SHP77 (cell line): ENCODE measurements at places on chromosomes 2 and 18.
A peak's percentile ranks its signal among the peaks of the same experiment; 100 is the strongest.

- no peak for DNase-seq
Observed at GRCh38 chr2:83115606-83116005, 1343.5 kb downstream of the SUCLG1 start.

DNA sequence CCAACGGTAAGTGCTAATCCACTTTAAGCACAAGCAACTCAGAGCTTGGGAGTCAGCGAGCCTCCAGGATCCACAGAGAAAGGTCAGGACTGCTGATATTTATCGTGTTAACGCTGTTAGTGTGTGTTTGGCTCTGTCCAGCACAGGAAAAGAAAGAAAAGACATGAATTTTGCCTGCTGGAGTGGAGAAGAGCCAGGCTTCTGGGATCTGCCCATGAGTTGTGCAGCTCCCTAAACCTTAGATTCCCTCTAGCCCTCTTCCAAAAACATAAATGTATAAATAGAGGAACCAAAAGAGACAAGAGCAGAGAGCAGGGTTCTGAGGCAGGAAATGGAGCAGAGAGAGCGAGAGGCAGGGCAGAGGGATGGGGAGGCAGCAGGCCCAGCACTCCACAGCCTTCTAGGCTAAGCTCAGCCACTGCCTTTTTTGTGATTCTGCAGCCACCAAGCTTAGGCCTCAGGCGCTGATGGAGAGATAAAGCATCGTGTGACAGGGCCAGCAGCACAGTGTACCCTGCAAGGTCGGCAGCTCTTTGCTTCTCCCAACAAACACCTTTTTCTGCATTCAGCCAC, 14.5 kb upstream of the MAT2A start:
- DNase-seq = no peak

DNA sequence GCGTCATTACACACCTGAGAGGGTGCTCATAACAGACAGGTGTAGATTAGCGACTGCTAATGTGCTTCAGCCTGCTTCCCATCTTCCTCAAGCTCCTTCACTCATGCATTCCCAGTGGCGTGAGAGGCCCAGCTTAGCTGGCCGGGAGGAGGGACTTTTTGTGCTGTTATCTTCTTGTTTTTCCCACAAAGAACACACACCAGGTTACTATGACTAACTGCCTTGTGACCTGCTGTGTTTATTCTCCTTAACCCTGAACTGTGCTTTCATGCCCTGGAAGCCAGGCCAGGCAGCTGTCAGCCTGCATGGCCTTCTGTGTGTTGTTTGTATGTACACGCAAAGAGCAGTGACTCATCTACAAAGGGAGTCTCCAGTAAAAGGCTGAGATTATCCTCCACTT, 143.8 kb downstream of the PIEZO2 start:
- peak; percentile 33 for DNase-seq

DNA sequence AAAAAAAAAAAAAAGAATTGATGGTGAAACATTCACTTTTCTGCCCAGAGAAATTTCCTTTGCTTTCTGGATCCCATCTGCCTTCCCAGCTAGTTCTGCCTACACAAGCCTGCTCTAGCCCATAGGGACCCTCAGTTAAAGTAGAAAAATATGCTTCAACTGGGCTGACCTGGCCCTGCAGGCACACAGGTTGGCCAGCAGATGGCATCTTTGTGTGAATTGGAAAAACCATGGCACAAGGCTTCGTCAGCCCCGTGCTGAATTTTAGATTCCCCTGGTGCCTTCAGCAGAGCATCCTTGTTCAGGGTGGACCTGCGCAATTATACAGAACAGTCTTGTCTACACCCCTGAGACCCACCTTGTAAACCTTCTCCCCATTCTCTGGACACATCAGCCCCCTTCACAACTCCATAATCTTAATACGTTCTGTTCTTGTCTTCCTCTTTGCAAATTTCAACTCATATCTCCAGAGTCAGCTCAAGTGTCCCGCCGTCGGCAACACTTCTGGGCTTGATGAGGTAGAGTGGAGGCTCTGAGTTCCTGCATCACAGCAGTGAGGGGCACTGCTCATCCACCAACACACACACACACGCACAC, 114.5 kb downstream of the INSIG2 start:
- peak; percentile 57 for DNase-seq

GRCh38 chr2:85083092-85083491, 50.1 kb upstream of the TCF7L1 start:
- no peak for DNase-seq

DNA sequence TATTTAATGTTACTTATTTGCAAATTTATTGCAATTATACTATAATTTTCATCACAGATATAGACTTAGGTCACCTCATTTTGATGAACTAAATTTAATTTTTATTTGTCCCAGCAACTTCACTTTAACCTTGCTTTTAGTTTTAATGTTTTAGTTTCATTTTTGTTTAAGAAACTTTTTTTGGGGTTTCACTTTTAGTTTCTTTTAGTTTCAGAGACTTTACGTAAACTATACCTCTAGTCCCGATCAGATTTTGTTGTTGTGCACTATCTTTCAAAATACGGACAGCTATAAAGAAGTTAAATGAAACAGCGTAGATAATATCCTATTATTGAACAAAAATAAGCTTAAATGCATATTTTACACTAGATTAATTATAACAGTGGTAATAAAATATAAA, 460.5 kb downstream of the ERBB4 start:
- DNase-seq = no peak

DNA sequence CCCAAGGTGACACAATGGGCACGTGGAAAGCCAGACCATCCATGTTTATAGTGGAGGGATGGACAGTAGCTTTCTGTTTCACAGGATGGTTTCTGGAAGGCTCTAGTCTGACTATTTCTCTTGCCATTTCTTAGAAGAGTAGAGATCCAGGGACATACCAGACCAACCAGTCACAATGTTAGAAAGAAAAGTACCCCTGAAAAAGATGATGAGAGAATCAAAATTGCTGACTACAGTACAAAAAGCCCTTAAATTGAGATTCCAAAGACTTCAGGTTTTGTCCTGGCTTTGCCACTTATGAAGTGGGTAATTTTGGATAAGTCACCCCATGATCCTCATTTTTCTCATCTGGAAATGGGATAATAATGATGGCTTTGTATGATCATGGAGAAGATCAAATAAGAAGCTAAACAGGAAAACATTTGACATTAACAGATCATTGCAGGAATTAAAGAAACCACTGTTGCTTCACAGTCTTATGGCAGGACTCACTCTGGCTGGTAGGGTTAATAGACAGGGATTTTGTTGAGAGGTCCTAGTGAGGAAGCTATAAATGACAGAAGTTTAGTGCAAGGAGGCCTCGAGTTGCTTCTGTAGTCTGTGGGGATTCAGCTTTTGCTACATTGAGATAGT, 386.0 kb downstream of the IRS1 start:
- no peak for DNase-seq

- DNase-seq = no peak
Observed at GRCh38 chr2:381181-381580, 93.3 kb upstream of the ALKAL2 start.

GRCh38 chr2:76330865-76331264, 620.1 kb upstream of the GCFC2 start:
- DNase-seq = no peak

GRCh38 chr2:8103085-8103708, 578.7 kb upstream of the ID2 start:
- DNase-seq = no peak

DNA sequence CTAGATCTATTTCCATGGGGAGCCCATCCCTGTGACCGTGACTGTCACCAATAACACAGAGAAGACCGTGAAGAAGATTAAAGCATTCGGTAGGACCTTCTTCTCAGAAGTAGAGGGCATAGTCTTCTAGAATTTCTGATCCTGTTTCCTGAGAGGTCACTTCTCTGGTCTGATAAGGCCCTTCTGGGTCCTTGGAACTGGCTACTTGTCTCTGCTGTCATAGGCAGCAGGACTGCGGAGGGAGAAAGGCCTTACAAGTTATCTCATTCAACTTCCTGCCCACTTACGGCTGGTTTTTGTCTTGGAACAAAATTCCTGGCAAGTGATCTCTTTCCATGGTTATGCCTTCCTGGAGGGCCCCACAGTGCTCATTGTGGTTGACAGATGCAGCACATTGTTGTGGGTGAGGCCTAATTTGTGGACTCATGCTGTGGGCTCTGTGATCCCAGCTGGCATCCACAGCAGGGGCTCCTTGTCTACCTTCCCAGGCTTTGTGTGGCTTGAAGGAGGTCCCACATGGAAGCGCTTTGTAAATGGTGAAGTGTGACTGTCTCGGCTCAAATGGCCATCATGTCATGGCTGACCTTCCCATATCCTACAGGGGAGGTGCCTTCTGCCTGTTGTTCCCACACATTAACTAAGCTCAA, 22.0 kb downstream of the SAG start:
- no peak for DNase-seq

DNA sequence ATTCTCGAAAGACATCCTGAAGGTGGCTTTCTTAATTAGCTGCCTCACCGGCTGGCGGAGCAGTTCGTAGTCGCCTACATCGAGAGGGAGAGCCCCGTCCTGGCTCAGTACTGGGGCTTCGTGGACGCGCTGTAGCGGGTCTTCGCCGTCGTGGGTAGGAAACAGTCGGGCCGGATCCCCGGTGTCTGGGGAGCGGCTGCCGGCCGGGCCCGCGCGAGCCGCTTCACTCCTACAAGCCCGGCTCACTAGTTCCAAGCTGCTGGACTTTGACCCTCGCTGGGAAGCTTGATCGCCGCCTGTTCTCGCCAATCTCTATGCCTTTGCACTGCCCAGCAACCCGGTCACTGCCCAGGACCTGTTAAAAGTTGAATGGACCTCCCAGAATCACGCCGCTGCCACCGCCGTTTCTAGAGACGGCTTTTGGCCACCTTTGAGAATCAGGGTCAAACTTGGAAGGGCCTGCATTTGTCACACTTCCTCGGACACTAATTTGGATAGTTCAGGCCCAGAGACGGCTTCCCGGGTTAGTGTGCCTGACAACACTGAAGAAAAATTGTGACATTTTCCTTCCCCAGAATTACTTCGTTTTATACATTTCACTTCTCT, 41.4 kb upstream of the AKAIN1 start:
- DNase-seq = peak; percentile 19

GRCh38 chr2:219056896-219057708, 3.6 kb downstream of the IHH start:
- no peak for DNase-seq

- DNase-seq = peak; percentile 88
Observed at GRCh38 chr2:9178904-9179571, 27.6 kb upstream of the ASAP2 start.

GRCh38 chr2:159506202-159506601, 110.1 kb downstream of the BAZ2B start:
- DNase-seq = no peak

DNA sequence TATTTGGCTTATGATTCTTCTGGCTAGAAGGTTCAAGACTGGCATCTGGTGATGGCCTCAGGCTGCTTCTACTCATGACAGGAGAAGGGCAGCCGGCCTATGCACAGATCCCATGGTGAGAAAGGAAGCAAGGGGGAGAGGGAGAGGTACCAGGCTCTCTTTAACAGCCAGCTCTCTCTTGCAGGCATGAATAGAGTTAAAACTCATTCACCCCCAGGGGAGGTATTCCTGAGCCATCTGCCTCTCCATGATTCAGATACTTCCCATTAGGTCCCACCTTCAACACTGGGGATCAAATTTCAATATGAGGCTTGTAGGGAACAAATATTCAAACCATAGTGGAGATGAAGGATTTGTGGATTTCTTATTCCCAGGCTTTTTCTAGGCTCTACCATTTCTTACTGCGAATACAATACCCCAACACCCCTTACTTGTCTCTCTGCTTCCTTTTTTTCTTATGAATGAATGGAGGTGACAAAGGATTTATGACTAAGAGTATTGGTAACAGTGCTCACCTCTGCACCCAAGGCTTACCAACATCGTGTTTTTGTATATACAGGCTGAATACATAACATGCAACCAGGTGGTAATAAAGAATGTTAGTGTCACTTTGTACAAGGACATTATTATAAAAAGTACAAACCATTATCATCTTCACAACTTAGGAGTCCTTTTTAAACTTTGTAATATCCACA, 454.6 kb upstream of the TRIB2 start:
- DNase-seq = peak; percentile 26

GRCh38 chr2:160245614-160246155, 45.6 kb upstream of the ITGB6 start:
- DNase-seq = no peak

GRCh38 chr2:765369-765768, 88.2 kb upstream of the TMEM18 start:
- DNase-seq = no peak

DNA sequence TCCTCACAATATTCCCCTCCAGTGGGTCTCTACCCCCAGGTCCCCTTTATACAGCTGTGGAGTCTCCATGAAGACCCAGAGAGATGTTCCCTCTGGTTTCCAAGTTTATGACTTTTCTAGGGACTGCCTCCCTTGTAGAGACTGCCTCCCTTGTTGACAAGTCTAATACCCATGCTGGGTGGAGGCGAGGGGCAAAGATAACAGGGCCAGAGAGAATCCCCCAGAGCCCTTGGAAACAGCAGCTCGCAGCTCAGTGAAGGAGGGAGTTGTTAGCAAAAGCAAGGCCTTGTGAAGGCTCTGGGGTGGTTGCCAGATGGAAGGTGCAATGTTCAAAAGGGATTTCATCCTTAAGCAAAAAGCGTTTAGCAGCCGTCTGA, 75.0 kb upstream of the GATA6 start:
- no peak for DNase-seq

DNA sequence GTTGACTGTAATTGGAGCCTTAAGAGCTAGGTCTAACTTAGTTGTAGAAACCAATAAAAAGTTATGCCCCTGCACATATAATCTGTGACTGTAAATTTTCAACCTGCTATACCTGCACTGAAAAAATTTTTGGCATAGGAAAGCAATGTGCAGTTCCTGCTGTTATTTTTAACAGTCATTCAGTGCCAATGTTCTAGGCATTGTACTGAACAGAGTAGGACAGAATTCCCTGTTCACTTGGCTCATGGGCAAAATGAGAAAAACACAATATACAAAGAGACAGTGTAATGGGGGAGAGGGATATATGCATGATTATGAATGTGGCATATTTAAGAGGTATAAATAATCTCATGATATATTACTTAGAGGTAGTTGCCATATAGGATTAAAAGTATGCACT, 458.0 kb downstream of the TGIF1 start:
- DNase-seq = no peak

DNA sequence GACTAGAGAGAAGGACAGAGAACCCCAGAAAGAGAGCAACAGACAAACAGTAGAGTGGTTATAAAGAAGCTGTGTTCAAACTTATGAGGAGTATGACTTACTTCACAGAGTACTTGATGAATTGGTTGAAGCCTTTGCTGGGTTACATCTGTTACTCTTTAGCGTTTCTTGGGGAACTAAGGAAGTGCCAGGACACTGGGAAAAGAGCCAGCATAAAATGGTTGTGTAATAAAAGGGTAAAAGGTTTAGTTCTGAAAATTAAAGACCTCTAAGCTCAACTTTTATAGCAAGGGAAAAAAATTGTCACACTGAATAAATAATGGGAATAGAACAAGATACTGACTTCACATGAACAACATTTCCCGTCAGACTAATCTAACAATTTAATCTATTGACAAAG, 17.0 kb upstream of the STAT4 start:
- DNase-seq = no peak

- no peak for DNase-seq
Observed at GRCh38 chr2:104501342-104501741, 352.6 kb upstream of the POU3F3 start.

DNA sequence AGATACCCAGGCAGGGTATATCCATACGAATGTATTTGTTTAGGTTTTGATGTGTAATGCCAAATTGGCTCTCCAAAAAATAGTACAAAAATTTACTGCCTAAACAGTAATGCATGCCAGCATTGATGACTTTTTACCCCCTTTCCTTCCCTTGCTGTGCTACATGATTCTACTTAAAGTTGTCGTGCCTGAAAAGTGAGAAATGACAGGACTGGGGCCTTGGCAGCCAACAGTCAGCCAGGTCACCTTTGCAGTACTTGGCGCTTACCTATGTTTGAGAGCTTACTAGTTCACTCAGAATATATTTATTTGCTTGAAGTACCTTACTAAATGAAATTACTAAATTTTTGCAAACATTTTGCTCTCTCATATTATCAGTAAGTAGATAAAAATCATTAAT, 1329.1 kb downstream of the DPP10 start:
- DNase-seq = no peak
